ENCODE measurements at places on chromosomes 6 and 20. TPM values are rescaled to one million over a fixed set of nuclear protein-coding genes. Genes with fewer than 3 reads are reported as not detected.

The TFAP2A gene
- 0.28 TPM for total RNA-seq

The SPEF1 gene
- total RNA-seq: not detected

The KATNA1 gene
- total RNA-seq: 21.9 TPM

The LY6G6F gene
- total RNA-seq: not detected

The BEND6 gene
- 1.5 TPM for total RNA-seq

The EDN3 gene
- total RNA-seq: 0.55 TPM

The SULF2 gene
- total RNA-seq: 28.2 TPM

The HDGFL1 gene
- not detected for total RNA-seq

Data from sigmoid colon (tissue), 7 donors.